Activated effector memory CD4-positive, alpha-beta T cell treated with Interleukin-2 at 50 U/mL for 16 hours (primary cell): ENCODE measurements at places on chromosomes 5 and 9.

GRCh38 chr5:145774442-145774841, 60.7 kb downstream of the PRELID2 start:
- DNase-seq = no peak

DNA sequence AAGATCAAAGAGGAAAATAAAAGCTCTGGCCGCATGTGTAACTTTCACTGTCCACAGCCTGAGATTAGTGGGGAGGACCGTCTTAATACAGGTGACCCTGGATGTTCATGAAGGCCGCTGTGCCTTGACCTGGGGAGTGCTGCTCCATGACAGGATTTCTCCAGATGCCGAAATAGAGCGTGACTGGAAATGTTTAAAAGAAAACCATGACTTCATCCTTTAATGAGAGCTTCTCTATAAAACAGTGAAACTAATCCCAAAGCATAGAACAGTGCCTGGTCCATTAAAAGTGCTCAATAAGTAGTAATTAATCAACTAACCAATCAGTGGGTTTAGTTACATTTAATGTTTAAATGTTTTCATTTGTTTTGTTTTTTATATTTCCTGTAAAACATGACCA, 62.7 kb downstream of the ERAP1 start:
- DNase-seq = no peak

DNA sequence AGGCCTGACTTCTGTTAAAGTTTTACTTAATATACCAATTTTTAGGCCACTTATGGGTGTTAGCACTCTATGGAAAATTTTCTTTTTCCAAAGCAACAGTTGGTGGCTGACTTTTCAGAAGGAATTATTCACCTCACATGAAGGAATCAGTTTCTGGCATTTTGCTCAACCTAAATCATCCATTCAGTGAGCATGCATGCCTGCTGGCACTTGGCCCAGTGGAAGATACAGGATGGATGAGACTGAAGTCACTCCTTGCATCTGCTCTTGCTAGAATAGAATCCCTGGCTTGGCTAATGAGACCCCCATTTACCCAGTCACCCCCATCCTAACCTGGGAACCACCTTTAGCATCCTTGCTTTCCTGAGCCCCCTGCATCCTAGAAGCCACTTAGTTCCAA, 131.7 kb downstream of the WDR41 start:
- no peak for DNase-seq

GRCh38 chr5:115838885-115839518, 2.4 kb downstream of the ATG12 start:
- DNase-seq = no peak

- no peak for DNase-seq
Measured at GRCh38 chr9:33234511-33235467, 5.2 kb upstream of the SPINK4 start.
